ENCODE measurements at places on chromosomes 7 and 10. TPM values are rescaled to one million over a fixed set of nuclear protein-coding genes. Genes with fewer than 3 reads are reported as not detected.

Gene CACNB2
- not detected for total RNA-seq

DNA sequence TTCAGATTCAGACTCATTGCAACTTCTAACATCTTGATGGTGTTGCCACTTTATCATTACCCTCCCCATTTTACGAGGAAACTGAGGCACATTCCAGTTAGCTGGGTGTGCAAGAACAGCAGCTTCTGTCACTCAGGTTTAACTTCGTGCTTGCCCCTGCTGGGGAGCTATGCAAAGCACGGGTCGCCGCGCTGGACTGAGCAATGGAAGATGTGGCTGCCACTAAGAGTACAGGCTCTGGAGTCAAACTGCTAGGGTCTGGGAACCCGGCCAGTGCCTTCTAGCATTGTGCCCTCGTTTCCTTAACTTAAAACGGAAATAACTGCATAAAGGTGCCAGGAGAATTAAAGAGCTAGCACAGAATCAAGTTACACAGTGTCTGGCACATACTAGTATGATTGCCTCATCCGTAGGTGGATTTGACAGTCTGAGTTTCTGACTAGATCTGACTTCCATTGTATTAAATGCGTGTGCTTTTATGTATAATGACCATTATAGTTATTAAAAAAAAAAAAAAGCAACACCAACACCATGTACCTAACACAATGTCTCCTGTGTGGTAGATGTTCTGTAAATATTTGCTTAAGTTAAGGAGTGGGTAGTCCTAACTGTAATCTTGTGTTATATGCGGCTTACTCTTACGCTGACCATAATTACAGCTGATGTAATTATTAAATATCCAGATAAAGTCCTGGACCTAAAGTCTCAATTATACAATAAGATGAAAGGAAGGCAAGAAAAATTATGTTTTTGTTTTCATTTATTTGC, 842 bp downstream of the ZNF22 start:
- DNase-seq: peak; percentile 44

DNA sequence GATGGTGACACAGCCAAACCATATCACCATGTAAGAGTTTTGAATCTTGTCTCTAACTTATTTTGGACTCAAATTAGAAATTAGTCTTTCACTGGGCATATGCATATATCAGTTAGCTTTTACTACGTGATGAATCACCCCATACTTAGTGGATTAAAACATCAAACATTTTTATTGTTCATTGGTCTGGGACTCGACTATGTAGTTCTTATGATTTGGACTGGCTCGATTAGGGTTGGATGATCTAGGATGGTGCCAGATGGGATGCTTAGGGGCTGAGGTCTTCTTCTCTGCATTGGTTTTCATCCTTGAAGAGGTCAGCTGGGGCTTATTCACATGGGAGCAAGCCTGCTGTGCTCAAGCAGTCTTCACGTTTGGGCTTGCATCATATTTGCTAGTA, 264.9 kb downstream of the EXOC4 start:
- DNase-seq: no peak

- no peak for DNase-seq
Observed at GRCh38 chr7:23168111-23168885, 13.6 kb upstream of the NUP42 start.

DNA sequence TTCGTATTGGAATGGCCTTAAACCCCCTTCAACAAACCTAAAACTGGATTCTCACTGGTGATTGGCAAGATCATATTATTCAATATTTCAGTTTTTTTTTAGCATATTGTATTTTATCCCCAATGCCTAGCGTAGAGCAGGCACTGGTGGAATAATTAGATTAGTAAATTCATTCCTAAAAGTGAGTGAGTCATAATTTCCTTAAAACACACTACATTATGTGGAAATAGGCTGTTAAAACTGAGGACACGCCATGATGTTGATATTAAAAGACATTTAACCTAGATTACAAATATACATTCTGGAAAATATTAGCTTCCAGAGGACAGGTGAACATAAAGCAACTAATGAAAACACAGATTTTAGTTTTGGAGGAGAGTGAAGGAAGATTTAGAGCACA, 463.9 kb downstream of the PARD3 start:
- DNase-seq: no peak

Gene UTF1
- not detected for total RNA-seq
